ENCODE measurements at places on chromosomes 12 and 14.

DNA sequence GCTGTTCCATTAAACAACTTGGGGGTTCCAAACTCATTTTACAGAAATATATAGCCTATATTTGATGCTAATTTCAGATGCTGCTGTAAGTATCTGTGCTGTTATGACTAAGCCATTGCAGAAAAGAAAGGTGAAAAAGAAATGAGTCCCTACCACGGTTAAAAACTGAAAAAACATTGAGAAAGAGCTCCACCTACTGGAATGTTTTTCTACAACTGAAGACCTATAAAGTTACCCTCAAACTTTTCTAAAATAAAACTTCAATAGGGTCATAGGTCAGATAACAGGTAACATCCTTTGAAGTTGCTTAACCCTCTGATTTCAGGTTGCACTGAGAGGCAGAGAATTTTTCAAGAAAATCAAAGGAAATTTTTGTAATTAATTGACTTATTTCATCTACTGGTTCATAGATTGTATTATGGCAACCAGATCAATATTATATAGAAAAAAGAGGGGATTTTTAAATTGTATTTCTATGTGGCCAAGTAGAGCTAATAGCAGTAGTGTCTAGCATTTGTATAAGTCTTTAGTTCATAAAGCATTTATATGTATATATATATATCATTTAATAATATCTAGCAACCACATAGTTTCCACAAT, 279.9 kb downstream of the RPS29 start:
- DNase-seq = no peak

- DNase-seq = no peak
These were observed 100.2 kb upstream of the PARP11 start for GRCh38 chr12:3973269-3973884.

DNA sequence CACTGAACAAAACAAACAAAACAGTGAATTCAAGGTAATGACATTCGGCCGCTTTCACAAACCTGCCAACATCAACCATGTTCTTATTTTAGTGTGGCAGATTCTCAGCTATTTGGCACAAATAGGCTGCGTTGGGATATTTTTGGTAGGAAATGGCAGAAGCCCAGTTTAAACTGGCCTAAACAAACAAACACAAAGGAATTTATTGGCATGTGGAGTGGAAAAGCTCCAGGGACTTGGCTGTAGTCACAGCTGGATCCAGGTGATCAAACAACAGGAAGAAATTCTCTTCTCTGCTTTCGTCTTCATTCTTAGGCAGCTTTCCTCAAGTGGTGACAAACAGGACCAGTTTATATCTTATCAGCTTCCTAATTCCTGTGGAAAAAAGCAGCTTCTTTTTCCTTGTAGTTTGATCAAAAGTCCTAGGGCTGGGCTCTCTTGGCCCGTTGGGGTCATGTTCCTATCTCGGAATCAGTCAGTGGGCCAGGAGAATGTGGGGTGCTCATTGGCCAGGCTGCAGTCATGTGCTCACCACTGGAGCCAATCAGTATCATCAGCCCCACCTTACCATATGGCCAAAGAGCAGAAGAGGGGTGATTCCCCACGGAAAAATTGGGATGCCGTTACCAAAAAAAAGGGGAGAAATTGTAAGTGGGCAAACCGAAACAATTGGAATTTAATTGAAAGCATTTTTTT, 22.6 kb downstream of the C12orf75 start:
- DNase-seq = peak; percentile 45

DNA sequence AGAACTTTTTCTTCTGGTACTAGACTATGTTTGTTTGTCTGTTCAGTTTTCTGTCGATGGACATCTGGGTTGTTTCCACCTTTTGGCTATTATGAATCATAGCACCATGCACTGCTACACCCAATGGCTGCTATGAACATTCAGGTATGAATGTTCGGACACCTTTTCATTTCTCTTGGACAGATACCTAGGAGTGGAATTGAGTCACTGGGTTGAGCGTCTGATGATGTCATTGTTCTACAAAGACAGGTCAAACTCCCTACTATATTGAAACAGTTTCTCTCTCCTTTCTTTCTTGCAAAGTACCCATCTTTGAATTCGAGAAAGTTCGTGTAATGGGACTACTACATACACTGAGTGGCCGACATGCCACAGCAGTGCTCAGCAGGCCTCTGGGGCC, 44.7 kb downstream of the KCTD10 start:
- DNase-seq = no peak

GRCh38 chr12:78818487-78818886, 46.1 kb upstream of the SYT1 start:
- DNase-seq = no peak

GRCh38 chr14:74949859-74950573, 5.4 kb downstream of the PGF start:
- DNase-seq = no peak

- no peak for DNase-seq
These were observed 390.1 kb upstream of the RGS6 start for GRCh38 chr14:71541973-71542690.

DNA sequence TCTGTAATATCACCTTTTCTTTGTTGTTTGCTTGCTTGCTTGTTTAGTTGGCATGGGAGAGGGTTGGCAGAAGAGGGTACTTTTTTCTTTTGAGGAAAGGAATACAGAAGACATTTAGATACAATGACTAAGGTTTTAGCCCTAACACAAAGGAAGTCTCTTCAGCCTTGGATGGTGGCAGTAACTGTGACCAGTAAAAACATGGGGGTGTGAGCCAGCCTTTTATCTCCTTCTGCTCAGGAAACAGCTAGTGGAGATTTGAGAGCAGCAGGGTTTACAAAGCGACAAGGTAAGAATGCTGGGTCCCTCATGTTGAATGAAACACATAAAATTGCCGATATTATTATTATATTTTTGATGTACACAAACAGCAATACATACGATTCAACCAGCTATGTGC, 40.4 kb downstream of the SLC8A3 start:
- DNase-seq = no peak

- no peak for DNase-seq
These were observed 14.1 kb downstream of the EIF5 start for GRCh38 chr14:103348154-103348553.

GRCh38 chr12:56288705-56289387, 11.3 kb downstream of the CS start:
- DNase-seq = no peak
